ENCODE measurements at places on chromosomes 11 and 22. TPM values are rescaled to one million over a fixed set of nuclear protein-coding genes. Genes with fewer than 3 reads are reported as not detected.

Gene MYBPC3
- not detected for total RNA-seq

Gene APOBEC3G
- total RNA-seq: 9.5 TPM

Gene GUCY1A2
- total RNA-seq: 0.14 TPM

Gene PTGDR2
- total RNA-seq: under 0.01 TPM

Gene GPR83
- not detected for total RNA-seq

Gene SVIP
- total RNA-seq: 15.8 TPM

Gene SAA2
- total RNA-seq: not detected

Gene MMP7
- total RNA-seq: 0.11 TPM

Gene SMDT1
- total RNA-seq: 10.8 TPM

Gene SUSD2
- total RNA-seq: 0.18 TPM

Gene ZBTB44
- total RNA-seq: 25.4 TPM
